A549 treated with DMSO at 1 μM for 4 hours (cell line): ENCODE measurements at places on chromosomes 1 and 21. TPM values are rescaled to one million over a fixed set of nuclear protein-coding genes. Genes with fewer than 3 reads are reported as not detected.

Gene BRINP2
- 0.06 to 0.20 TPM (median 0.09 TPM) in 5 replicates for total RNA-seq

Gene KRTAP13-2
- not detected in 5 replicates for total RNA-seq

Gene KIAA1614
- total RNA-seq = 0.64 to 1.3 TPM (median 0.85 TPM) in 5 replicates

Gene HSD3B1
- not detected in 5 replicates for total RNA-seq

Gene RSBN1
- total RNA-seq = 4.0 to 5.0 TPM (median 4.7 TPM) in 5 replicates

Gene SLAMF9
- 0.17 to 0.41 TPM (median 0.31 TPM) in 5 replicates for total RNA-seq

Gene ZYG11A
- total RNA-seq = 2.3 to 3.2 TPM (median 2.6 TPM) in 5 replicates

Gene KRTAP19-1
- not detected in 5 replicates for total RNA-seq

Gene CNST
- 7.8 to 10.7 TPM (median 9.4 TPM) in 5 replicates for total RNA-seq

Gene ANKRD65
- 0.07 to 0.09 TPM in 2 of 5 replicates, not detected in the others for total RNA-seq

Gene LCE1D
- total RNA-seq = not detected in 5 replicates

Gene KRTAP12-2
- total RNA-seq = not detected in 5 replicates

Gene ACOT11
- 1.7 to 2.3 TPM (median 2.1 TPM) in 5 replicates for total RNA-seq
